ENCODE measurements at places on chromosomes 3 and 15.

GRCh38 chr15:45728641-45729040, 93.8 kb downstream of the SQOR start:
- DNase-seq, result no peak

GRCh38 chr3:46538803-46539442, 27.2 kb downstream of the LRRC2 start:
- no peak for DNase-seq

GRCh38 chr3:11536132-11536935, 107.4 kb downstream of the VGLL4 start:
- no peak for DNase-seq

DNA sequence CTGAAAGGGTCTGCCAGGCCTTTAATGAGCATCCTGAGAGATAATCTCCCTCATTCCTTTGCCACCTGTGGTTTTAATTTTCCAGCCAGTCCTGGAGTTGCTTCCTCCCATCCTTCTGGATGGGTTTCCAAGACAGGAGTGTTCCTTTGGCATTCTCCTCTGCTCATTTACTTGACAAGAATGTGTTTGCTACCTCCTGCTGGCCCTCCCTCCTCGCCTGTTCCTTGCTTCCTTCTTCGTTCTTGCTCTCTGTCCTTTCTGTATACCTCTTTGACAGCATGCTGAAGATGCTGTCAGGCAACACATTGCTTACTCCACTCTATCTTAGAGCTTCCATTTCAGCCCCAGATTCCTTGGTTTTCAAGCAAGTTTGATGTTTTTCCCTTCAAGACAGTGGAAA, 46.0 kb downstream of the ERC2 start:
- no peak for DNase-seq

DNA sequence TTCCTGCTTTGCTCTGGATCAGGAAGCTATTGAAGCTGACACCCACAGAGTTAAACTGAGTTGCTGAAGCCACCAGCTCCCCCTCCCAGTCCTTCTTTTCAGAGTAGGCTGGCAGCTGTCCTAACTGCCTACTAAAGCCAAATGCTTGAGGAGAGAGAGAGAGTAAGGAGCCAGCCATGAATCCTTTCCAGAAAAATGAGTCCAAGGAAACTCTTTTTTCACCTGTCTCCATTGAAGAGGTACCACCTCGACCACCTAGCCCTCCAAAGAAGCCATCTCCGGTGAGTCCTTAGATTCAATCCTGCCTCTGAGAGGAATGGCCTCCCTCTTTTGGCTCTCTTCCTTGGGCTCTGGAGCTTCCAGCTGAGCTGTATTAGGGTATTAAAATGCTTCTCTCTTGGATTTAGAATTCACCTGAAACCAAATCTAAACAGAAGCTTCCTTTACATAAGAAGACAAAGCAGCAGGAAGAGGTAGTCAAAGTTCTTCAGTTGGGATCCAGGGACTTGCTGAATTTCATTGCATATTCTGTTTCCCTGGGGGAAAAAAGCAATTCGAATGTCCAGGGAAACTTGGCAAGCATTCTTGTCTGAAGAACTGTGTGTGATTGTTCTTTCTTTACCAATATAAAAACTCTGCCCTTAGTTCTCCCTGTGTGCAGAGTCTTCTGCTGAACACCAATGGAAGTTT, at the start of gene SLC15A2:
SLC15A2 (plus strand) TSS at position 101 of the 690 bp plus-strand sequence; CDS start at position 177, 76 bp downstream.
- no peak for DNase-seq

GRCh38 chr3:127192576-127193232, at the start of gene PRR23E:
Gene PRR23E, plus strand, starts transcription at chr3:127193131. Its CDS starts 3,555 bp downstream, at chr3:127196686.
- DNase-seq, result no peak

GRCh38 chr3:125054449-125055329, 1.1 kb downstream of the HEG1 start:
- DNase-seq, result no peak

- DNase-seq, result no peak
These were observed 111.8 kb upstream of the PROK2 start for GRCh38 chr3:71896751-71897150.

- DNase-seq, result no peak
These were observed 41.5 kb downstream of the FGF7 start for GRCh38 chr15:49464522-49464921.

DNA sequence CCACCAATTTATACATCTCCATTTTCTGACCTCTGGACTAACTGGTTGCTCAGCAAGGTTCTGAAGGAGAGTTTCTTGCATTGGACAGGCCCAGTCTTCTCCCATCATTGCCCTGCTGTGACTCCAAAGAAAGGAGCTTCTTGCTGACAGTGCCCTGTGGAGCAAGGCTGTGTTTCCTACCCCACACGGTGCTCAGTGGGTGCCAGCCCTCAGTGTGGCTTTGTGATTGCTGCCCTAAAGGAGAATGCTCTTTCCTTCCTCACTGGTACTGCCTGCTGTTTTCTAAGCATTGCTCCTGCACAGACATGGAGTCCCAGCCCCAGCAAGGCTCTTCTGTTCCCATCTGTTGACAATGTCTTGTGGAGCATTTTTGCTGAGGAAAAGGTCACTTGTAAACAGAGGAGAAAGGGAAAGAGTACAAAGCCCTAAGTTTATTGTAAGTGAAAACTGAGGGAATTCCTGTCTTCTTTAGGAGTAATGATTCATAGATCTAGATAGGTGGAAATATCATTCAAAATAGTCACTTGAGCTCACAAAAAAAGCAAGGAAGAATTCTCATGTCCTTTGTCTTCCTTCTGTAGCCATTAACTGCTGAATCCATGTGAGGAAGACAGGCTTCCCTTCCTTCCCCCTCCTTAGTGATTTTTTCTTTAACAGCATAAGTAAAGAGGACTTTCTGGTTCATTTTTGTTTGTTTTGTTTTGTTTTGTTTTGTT, 62.9 kb downstream of the HMG20A start:
- no peak for DNase-seq

GRCh38 chr15:72161361-72162132, 36.0 kb downstream of the GRAMD2A start:
- no peak for DNase-seq

GRCh38 chr15:62846131-62846804, 196.3 kb upstream of the TPM1 start:
- DNase-seq, result no peak

DNA sequence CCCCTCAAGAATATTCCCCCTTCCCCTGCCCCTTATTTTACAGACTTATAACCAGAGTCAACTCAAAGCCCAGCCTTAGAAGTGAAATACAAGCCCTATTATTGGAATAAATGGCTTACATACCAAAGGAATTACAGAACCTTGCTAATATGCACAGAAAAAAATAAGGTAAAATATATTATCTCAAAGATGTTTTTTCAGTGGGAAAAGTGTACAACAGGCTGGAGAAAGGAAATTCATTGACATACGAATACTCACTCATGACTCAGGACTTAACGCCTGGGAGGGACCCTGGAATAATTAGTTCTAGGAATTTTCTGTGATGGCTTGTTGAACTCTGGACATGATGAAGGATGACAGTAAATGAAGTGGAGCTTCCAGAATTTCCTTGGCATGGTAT, 27.0 kb downstream of the ARL14 start:
- no peak for DNase-seq

- no peak for DNase-seq
These were observed 81.9 kb downstream of the NUP210 start for GRCh38 chr3:13338231-13338630.

DNA sequence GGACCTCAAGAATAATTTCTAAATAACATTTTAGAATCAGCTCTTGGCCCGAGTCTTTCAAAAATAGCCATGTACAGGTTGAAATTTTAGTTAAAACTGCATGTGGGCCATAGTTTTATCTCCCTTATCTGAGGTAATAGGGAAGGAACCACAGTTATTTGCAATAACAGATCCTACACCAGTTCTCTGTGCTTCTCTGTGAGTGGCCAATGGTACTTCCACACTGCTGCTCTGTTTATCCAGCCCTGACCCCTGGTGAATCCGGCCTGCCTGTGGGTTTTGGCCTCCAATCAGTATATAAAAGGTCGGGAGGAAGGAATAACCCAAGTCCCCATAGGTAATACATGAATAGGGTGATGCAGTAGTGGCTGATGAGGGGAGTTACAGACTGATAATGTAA, 48.0 kb upstream of the TNIK start:
- no peak for DNase-seq

DNA sequence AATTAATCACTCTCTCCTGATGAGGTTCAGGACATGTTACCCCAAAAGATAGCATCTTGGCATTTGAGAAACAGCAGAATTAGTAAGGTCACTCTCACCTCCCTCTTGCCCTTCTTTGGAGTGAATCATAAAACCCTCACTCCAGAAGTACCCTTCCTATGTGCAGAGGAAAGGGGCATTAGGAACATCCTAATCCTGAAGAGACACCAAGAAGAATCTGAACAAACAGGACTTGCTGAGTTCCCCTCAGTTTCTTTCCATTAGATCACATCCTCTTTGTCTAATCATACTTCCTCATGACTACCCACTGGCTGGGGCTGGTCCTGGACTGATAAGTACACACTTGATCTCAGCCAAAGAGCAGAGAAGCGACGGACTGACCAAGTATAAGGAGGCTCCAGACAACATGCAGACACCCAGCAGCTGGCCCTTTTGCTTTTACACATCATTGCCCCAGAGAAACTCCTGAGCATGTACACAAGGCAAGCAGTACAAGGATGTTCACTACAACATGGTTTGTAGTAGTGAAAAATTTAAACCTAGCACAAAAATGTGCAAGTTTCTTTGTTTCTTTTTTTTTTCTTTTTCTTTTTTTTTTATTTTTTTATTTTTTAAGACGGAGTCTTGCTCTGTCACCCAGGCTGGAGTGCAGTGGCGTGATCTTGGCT, 15.0 kb upstream of the TM6SF1 start:
- DNase-seq, result peak; percentile 22

DNA sequence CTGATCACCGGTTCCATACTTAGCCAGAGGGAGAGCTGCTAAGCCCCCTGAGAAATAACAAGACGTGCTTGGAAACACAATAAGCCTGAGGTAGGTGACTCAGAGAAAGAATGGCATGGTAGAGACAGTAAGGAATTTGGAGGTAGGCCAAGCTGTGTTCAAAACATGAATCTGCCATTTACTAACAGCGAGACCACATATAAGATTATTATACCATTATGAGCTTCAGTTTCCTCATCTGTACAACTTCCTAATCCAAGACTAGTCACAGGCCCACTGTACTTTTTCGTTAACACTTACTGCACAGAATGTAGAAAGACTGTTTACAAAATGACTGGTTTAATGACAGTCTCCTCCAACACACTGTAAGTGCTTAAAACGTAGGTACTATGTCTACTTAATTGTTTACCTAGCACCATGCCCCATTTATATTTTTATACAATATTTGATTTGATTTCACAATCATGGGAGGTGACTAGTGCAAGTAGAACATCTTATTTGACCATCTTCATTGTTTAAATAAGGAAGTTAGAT, 25.7 kb downstream of the ATOSA start:
- DNase-seq, result no peak

DNA sequence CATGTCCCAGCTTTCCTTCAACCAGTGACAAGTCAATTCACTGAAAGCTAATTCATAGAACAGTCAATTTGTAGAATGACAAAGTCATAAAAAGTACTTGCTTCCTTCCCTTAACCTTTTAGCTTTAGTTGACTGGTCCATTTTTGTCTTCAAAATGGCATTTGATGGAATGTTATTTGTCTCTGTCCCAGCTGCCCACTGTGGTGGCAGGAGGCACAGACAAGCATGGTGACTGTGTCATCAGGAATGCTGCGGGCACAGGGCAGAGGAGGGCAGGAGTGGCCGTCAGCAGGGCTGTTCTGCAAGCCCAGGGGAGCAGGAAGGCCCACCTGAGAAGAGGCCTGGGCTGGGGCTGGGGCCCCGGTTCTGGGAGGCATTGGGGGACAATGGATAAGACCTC, 10.0 kb downstream of the IQSEC1 start:
- no peak for DNase-seq

GRCh38 chr3:54026543-54026942, 95.8 kb upstream of the CACNA2D3 start:
- no peak for DNase-seq

DNA sequence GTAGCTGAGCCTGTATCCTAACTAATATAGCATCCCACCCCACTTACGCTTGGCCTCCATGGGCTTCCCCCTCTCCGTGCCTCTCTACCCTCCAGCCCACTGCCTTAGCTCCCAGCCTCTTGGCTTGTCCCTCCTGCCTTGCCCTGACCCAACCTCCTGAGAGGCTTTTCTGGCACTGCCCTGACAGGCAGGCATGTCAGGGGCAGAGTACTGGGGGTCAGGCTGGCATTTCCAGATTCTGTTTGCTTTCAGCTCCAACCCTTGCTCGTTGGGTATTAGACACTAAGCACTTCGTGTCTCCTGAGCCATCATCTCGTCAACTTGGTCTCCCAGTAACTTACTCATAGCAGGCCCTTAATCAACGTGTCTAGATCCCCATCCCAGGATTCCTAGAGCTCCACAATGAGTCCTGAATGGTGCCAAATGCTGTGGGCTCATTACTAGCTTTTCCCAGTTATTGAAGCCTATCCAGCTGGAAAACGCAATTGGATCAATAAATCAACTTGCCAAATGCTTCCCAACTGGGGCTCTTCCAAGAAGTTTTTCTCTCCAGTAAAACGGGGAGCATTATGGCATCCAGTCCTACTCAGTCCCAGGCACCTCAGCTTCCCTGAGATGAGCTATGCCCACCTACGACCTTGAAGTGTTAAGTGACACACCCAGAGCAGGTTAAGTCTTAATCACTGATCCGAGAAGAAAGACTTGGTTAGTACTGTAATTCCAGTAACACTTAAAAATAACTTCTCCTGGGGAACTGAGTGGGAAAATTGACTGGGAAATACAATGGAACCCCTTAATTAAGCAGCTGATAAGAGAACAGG, 78.5 kb upstream of the DLG1 start:
- no peak for DNase-seq

DNA sequence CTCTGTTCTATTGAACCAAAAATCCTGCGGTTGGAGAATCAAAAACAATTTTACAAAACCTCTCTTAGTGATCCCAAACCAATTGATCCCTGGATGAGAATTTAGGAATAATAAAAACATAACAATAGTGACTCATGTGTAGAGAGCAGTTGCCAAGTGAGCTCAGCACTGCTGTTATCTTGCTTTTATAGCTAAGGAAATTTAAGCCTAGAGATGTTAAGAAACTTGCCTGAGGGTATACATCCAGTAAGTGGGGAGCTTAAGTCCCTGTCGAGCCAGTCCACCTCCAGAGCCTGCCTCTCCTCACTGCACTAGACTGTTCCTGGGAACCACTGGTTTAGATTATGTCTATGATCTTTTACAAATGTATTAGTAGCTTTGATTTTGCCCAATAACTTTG, 358.4 kb upstream of the LMCD1 start:
- DNase-seq, result no peak
